ENCODE measurements at places on chromosomes 1 and 21. TPM values are rescaled to one million over a fixed set of nuclear protein-coding genes. Genes with fewer than 3 reads are reported as not detected.
A peak's percentile ranks its signal among the peaks of the same experiment; 100 is the strongest.

The CFHR1 gene
- total RNA-seq = 0.17 TPM

The LCE6A gene
- not detected for total RNA-seq

The GIPC2 gene
- 14.0 TPM for total RNA-seq

The RGS1 gene
- 1.2 TPM for total RNA-seq

The ARID1A gene
- total RNA-seq = 28.1 TPM

The IL12RB2 gene
- 4.4 TPM for total RNA-seq

The CNR2 gene
- total RNA-seq = not detected

The RCSD1 gene
- 2.1 TPM for total RNA-seq

The RNU1-4 gene
- 4,050 TPM for total RNA-seq

The UQCRHL gene
- total RNA-seq = 0.35 TPM

The S100A7 gene
- total RNA-seq = not detected

The GRHL3 gene
- total RNA-seq = 0.20 TPM

The KIF14 gene
- 0.16 TPM for total RNA-seq

- DNase-seq = peak; percentile 73
Measured at GRCh38 chr1:15027515-15027986, 126.0 kb upstream of the TMEM51 start.

- no peak for DNase-seq
Measured at GRCh38 chr1:42914092-42914627, 44.5 kb downstream of the SLC2A1 start.

- DNase-seq = no peak
Measured at GRCh38 chr1:41698916-41699860, 214.7 kb upstream of the EDN2 start.

DNA sequence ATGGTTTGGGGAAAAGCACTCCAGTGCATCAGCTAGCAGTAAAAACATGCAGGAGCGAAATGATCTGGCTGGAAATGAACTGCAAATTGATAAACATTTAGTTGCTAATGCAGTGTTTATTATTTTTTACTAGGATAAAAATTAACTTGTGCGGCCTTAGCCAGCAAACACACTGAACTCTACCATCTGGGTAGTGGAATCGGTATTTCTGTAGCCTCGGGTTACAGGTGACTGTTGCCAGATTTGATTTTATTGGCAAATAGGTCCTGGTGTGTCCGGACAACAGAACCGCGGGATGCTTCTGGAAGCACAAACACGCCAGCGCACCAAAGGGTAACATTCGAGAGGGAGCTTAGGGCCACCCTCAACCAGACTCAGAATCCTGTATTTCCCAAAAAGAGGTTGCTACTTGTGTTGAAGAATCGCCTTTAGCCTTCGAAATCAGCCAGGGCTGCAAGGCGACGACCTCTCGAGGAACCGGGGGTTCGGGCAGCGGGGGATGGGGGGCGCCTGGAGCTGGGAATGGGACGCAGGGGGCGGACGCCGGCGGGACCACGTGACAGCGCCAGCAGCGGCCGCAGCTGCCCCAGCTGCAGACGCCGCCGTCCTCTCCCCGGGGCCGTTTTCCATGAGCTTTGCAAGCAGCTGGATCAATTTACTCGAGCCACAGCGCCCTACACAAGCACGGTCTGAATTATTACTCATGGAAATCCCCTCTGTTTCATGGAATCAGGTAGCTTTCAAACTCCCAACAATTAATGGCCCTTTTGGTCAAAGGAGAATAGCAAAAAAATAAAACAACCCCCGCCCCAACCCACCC, 158.8 kb downstream of the TOMM20 start:
- DNase-seq = peak; percentile 81

DNA sequence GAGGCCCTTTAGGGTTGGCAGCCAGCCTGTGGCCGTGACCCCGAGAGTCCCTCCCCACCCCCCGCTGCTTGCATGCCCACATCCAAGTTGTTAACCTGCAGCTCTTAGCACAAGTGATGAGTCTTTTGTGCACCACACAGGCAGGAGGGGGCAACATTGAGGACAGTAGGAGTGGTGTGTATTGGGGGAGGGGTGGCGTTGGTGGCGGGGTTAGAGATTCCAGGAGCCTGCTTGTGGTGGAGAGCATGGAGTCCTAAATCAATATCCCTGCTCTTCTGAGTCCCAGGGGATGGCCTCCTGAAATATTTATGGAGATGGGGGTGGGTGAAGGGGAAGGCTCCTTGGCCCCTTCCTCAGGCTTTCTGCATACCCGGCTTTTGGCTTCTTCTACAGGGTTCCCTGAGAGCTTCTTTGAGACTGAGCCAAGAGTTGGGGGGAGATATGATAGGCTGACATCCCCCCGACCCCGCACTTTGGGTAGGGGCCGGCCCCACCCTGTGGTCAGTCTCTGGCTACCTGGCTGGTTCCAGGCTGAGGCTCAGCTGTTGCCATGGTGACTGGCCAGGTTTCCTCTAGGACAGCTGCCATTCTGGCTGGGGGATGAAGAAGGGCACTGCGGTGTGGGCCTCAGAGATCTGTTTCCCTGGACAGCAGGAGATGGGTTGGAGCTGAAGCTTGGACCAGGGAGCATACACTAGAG, 5.0 kb downstream of the CHRNB2 start:
- DNase-seq = no peak

GRCh38 chr1:2985067-2985561, 36.2 kb upstream of the ACTRT2 start:
- DNase-seq = no peak

DNA sequence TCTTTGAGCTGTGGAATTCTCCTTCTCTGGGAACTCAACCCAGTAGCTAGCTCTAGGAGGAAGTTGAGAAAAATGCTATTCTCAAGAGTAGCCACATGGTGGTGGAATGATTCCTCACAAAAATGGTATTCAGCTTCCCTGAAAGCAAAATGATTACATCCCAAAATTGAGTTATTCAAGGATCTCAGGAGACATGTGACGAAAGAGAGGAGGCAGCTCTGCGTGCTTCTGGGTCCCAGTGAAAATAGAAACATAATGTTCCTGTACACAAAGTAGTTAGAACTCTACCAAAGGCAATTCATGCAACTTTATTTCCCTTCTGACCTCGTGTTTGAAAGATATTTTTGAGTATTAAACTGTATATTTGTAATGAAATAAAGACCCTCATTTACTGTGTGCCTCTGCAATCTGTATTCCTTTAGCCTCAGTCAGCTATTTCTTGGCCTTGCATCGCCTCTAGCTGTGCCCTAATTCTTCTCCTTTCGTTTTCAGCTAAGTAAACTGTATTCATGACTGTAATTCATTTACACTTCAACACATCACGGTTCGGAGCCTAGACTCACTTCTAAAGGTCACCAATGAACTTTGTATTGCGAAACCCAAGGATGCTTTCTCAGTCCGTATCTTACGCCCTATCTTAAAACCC, 167.3 kb downstream of the FASLG start:
- no peak for DNase-seq

GRCh38 chr1:153778051-153778823, 3.0 kb downstream of the SLC27A3 start:
- DNase-seq = no peak

DNA sequence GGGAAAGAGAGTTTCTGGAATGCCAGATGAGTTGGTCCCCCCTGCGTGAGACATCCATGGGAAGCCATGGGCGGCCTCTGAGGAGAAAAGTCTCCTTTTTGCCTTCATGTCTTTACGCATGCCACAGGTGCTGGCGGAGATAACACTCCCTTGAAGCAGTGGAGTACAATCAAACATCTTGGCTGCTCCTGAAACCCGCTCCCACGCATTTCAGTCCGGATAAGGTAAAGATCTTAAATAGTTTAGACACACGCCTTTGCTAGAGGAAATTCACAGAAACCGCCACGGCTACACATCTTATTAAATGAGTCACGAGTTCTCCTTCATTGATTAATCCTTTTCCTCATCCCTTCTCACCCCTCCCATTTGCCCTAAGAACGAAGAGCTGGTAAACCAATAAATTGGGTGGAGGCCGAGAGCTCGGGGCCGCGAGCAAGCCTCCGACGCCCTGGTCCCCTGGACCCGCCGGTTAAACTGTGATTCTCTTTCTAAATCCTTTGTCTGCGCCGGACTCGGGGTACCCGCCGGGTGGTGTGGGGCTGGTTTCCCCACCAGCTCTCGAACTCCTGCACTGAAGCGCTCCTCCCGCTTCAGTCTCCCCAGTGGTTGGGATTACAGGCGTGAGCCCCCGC, 6.6 kb upstream of the ZNF669 start:
- DNase-seq = peak; percentile 73

- DNase-seq = no peak
Measured at GRCh38 chr1:71778940-71779339, 503.4 kb downstream of the NEGR1 start.

- DNase-seq = peak; percentile 94
Measured at GRCh38 chr1:169106095-169106920, at the start of gene ATP1B1. Gene ATP1B1 (plus strand): TSS chr1:169106690. CDS start chr1:169106830, 140 bp downstream.

- DNase-seq = no peak
Measured at GRCh38 chr1:200628223-200628881, 7.8 kb upstream of the KIF14 start.

- DNase-seq = no peak
Measured at GRCh38 chr1:93029317-93029716, 49.8 kb upstream of the MTF2 start.

DNA sequence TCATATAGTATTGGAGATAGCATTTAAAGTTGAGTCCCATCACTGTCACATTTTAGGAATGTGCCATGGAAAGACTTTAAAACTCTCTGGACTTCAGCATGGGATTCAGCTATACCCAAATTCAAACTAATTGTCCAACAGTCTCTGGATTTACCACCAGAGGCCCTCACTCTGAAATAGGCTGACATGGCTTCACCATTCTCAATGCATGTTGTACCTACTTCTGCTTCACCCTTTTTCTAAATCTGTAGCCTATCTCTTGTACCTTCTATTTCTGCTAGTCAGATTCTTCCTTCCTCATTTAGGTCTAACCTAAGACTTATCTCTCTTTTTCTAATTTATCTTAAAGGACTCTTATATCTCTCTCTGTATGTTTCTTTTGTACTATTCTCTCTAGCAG, 512.7 kb upstream of the ZRANB2 start:
- no peak for DNase-seq

Measured in pancreas (tissue), 10 donors.